ENCODE measurements at places on chromosomes 12 and 14.

DNA sequence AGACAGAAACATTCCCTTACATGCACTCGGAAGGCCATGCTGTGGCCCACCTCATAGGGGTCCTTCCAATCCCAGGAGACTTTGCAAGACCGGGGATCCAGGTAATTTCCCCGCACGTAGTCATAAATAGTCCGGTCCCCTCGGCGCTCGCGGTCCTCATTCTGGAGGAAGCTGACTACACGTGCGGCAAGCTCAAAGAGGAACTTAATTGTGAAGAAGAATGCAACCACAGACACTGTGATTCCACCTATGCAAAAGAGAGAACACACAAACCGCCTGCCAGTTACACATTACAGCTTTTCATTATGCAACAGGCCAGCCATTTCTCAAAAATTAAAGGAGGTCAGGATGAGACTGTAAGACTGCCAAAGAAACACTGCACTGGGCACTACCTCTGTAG lies 28.4 kb downstream of the AREL1 start:
- no peak for DNase-seq

DNA sequence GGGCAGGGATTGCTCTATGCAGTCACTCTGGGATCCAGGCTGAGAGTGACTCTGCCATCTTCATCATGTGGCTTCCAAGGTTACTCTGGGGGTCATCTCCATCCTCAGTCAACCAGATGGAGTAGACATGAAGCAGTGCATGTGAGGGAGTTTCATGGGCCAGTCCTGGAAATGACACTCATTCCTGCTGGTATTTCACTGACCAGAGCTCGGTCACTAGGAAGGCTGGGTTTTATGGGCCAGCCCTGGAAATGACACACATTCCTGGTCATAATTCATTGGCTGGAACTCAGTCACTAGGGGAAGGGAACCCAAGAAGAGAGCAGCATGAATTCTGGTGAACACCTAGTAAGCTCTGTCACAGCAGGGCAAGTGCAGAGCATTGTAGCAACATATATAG lies 144.7 kb downstream of the SMOC1 start:
- DNase-seq = no peak

DNA sequence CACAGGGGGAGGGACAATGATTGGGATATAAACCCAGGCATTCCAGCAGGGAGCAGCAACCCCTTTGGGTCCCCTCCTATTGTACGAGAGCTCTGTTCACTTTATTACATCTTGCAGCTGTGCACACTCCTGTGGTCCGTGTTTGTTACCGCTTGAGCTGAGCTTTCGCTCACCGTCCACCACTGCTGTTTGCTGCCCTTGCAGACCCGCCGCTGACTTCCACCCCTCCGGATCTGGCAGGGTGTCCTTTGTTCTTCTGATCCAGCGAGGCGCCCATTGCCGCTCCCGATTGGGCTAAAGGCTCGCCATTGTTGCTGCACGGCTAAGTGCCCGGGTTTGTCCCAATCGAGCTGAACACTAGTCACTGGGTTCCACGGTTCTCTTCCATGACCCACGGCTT lies 64.1 kb downstream of the E2F7 start:
- DNase-seq = no peak

- DNase-seq = no peak
Observed at GRCh38 chr12:2461046-2461445, 333.7 kb upstream of the FKBP4 start.

GRCh38 chr12:111316671-111317070 lies 52.2 kb downstream of the PHETA1 start:
- no peak for DNase-seq

DNA sequence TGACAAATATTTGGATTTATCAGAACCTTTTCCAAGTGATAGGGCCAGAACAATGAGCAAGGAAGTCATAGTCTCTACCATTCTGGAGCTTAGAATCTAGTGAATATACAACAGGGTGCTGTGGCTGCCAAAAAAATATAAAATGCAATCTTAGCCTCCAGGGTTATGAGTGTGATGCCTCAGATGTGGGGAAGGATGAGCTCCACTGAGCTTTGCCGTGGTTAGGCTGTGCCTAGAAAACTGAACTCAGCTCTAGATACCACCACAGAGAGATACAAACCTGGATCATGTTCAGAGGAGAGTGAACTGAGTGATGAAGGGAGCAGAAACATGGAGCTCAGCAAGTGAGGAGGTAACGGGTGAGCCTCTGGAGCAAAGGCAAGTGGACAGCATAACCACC lies 138.1 kb upstream of the HIF1A start:
- DNase-seq = peak; percentile 66

DNA sequence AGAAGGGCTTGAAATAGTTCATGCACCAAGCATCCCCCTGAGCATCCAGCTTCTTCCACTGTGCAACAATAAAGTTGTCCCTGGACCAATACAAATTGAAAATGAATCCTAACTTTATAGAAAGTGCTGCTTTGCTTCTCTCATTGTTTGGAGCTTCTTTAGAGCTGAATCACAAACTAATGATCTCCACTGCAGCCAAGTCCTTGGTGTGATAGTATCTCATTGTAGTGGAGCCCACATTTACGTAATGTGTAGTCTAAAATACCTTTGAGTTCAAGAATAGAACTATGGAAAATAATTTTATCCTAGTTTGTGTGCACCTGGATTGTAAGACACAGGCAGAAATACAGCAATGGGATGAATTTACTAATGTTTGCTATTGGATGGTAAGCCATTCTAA lies 319.9 kb downstream of the EGLN3 start:
- no peak for DNase-seq

- DNase-seq = no peak
Observed at GRCh38 chr12:38915429-38916182, 10.2 kb upstream of the CPNE8 start.

DNA sequence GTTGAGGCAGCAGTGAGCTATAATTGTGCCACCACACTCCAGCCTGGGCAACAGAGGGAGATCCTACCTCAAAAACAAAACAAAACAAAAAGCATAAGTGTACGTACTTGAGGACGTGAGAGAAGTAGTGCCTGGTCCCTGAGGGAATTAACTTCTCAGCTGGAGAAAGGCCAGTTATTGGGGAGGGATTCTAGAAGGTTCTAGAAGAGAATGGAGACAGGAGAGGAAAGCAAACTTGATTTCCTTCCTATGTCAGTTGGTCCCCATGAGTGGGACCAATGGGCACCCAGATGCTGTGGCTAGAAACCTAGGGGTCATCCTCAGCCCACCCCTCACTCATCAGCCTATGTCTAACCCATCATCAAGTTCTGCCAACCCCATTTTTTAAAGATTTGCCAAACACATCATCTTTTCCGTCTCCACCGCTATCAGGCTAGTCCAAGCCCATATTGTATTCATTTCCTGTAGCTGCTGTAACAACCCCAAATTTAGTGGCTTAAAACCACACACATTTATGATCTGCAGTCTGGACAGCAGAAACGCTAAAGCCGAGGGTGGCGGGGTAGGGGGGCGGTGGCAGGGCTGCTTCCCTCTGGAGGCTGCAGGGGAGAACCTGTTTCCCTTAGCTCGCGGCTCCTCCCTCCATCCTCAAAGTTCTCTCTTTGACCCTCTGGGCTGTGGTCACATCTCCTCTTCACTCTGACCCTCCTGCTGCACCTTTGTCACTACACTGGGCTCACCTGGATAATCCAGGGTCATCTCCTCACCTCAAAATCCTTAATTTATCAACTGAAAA lies 7.2 kb upstream of the RBM19 start:
- no peak for DNase-seq

DNA sequence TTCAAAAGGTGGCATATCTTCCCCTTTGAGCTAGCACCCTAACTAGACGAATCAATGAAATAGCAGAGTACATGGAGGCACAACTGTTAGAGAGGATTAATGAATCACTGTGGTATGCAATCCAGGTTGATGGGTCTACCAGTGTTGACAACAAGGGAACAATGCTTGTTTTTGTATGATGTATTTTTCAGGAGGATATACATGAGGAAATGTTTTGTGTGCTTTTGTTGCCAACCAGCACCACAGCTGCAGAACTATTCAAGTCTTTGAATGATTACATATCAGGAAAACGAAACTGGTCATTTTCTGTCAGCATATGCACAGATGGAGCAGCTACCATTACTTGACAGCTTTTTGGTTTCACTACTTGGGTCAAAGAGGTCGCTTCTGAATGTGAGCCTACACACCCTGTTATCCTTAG lies 142.6 kb downstream of the GPHN start:
- no peak for DNase-seq

DNA sequence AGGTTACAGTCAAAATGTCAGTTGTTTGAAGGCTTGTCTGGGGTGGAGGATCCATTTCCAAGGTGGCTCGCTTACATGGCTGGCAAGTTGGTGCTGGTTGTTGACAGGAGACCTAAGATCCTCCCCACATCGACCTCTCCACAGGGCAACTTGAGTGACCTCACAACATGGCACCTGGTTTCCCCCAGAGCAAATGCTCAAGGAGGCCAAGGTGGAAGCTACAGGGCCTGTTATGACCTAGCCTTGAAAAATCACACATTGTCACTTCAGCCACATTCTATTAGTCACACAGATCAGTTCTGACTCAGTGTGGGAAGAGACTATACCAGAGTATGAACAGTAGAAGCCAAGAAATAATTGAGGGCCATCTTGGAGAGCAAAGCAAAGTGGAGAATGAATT lies 11.3 kb upstream of the GNG2 start:
- DNase-seq = no peak

DNA sequence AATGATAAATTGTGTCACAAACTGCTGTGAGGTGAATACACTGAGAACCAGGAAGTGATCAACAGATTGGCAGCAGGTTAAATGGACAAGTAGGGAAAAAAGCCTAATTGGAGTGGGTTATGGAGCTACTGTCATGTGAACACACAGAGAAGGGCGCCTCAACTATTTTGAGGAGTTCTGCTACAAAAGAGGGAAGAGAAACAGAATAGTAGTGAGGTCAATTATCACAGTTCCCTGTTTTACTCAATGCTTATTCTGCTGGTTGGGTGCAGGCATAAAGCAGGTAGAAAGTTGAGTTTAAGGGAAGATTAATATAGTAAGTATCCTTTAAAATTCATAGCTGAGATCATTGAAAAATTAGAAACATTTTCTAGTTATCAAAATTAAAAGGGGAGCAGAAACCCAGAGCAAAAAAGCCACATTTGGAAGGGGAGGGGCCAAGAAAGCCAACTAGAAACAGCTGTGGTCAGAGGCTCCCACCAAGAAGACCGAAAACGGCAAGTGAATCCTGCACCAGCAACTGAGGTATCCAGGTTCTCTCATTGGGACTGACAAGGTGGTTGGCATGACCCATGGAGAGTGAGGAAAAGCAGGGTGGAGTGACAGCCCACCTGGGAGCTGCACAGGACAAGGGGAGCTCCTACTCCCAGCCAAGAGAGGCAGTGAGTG lies 105.7 kb downstream of the ZC3H14 start:
- DNase-seq = no peak

GRCh38 chr12:48768147-48768546 lies 20.7 kb downstream of the ADCY6 start:
- DNase-seq = no peak

DNA sequence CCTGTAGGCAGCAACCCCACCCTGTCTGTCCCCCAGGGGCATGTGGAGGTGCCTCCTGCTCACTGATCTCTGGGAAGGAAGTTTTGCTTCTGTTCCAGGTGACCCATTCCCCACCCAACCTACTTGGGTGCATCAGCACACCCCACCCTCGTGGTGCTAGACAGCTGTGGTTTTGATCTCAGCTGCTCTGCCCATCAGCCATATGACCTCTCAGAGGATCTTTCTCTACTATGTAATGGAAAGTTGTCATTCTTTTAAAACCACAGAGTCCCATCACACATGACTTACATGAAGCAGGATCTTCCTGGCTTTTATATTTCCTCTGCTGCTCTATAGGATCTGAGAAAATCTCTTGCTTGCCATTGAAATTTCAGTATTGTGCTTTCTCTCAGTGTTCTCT lies 13.5 kb upstream of the KRT82 start:
- no peak for DNase-seq

GRCh38 chr14:30808576-30808975 lies 65.8 kb upstream of the COCH start:
- DNase-seq = peak; percentile 28

DNA sequence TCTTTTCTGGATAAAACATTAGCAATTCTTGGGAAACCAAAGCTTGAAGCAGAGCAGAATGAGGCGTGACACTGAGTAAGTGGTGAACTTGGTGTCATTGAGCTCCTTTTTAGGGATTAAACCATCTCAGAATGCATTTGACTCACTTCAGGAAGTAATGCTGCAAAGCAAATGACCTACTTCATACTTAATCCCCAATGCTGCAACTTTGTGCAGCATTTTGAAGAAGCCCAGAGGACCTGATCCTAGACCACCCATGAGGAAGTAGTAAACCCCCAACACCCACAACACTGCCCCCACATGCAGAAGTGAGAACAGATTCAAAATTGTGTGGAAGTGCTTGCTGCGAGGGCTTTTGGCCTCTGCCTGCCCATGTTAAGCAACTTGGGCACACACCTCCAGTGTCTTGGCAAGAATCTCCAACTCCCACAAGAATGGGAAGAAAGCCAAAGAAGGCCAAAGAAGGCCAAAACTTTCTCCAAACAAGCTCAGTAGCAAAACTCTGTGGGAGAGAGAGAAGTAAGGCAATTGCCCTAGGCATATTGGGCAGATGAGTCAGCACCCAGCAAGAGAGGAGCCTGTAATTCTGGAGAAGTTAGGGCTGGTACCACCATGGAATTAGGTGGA lies 69.2 kb upstream of the ETV6 start:
- peak; percentile 66 for DNase-seq

DNA sequence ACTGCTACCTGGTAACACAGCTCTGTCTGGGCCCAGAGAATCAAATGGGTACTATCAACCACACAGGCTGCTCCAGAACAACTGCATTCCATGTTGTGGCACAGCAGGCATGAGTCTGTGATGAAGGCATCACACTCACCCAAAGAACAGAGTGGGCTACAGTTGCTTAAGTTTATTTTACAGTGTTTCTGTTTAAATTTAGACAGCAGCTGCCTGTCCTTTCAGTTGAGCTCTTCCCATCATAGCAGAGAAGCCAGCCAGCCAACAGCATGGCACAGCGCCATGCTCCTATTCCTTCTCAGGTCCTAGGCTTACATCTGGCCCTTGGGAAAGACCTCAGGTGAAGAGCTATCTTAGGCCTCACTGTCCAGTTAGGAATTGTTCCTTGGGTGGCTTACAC lies 147.0 kb upstream of the FRMD6 start:
- no peak for DNase-seq

- DNase-seq = no peak
Observed at GRCh38 chr14:98008381-98009113, 1211.4 kb downstream of the VRK1 start.

GRCh38 chr14:67846029-67846610 lies 26.5 kb downstream of the RAD51B start:
- DNase-seq = no peak

Measured in kidney glomerular epithelial cell (primary cell).